Activated CD4-positive, alpha-beta T cell treated with anti-CD3 and anti-CD28 coated beads, Interleukin-2, amount 50 U/mL, for 24 hours (primary cell): ENCODE measurements at places on chromosomes 16 and 17.

GRCh38 chr17:40329839-40330794 lies 21.1 kb downstream of the RARA start:
- no peak for DNase-seq

DNA sequence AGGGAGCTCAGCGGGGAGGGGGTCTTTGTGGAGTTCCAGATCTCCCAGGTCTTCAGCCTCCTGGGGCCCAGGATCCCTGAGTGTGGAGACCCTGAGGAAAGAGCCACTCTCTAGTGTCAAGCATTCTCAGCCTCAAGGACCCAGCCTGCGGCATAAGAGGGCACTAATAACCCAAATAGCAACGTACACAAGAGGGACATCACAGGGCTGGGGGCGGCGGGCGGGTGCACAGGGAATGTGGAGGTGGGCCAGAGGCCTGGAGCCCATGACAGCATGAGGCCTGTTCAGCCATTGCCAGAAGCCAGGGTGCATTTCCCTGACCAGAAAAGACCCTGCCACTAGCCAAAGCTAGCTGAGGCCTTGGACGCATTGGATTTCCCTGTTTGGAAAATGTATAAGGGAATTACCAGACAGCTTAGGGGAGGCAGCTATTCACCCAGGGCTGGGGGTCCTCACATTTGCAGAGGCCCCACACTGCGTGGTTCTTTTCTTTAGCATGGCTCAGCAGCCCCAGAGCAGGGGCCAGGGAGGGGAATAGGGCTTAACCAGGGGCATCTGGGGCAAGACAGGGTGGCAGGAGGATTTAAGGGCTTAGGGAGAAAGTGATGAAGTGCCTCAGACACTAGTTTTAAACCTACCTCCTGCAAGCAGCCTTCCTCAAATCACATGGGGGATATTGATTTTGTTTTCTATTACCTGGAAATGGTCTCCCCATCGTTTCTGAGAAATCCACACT lies 13.5 kb upstream of the ALOX15B start:
- no peak for DNase-seq

- no peak for DNase-seq
These were observed 21.1 kb downstream of the PRMT7 start for GRCh38 chr16:68331879-68332410.

- no peak for DNase-seq
These were observed 41.4 kb downstream of the FOXK2 start for GRCh38 chr17:82560802-82561428.

DNA sequence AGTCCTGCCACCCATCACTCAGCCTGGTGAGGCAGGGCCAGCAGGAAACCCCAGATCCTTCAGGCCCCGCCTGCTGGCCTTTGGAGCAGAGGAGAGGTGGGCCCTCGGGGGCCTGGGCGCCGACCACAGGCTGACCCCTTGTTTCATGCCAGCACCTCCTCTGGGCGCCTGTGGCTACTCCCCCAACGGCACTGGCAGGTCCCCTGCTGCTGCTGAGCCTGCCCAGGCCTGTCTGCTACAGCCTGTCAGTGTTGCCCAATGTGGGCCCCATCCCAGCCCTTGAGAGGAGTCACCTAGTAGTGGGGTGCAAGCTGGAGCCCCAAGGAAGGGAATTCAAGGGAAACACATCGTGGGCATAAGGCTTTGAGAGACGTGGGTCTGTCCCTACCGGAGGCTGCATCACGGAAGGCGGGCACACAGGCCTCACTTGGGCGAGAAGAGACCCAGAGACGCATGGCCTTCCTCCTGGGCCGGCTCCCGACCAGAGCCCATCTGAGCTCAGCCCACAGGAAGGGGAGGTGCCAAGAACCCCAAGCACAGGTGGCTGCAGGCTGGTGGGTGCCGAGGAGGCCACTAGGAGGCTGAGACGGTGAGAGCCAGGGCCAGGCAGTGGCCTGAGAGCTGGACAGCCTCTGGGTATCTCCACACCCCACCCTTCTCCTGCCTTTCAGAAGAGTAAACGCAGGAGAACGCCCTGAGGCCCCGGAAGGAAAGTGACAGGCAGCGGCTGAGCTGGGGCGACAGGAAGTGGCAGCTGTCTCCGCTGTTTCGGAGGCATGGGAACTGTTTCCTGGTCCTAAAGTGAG lies 8.0 kb upstream of the FASN start:
- peak; percentile 43 for DNase-seq

DNA sequence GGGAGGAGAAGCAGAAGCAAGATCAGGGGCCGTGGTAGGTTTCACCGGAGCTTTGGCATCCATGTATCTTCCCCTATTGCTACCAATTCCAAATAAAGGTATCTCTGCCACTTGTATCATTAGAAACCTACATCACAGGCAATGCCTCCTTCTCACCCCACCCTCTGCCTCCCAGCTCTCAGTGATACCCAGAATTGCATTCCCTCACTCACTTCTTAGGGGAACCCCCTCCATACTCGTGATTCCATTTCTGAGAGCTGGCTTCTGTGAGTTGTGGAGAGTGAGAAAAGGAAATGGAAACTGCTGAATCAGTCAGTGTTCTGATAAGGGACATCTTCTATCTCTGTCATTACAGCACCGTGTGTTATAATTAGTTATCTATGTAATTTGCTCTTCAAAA lies 2.3 kb upstream of the CCL3 start:
- DNase-seq: no peak

DNA sequence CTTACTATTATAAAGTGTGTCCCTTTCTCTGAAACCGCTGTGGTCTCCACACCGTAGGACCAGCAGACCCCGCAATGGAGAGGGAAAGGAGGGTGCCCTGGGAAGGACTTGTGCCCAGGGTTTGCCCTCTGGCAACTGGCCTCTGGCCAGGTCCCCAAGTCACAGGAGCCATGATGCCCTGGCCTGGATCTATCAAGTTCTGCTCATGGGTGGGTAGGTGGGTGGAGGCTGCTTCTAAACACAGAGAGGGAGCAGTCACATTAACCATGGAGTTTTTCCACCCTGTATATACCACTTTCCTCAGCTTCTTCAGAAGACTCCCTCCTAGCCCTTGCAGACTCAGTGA lies 9.4 kb upstream of the NEUROD2 start:
- DNase-seq: no peak

GRCh38 chr17:75845058-75845711 lies 981 bp upstream of the UNC13D start:
- DNase-seq: peak; percentile 41

DNA sequence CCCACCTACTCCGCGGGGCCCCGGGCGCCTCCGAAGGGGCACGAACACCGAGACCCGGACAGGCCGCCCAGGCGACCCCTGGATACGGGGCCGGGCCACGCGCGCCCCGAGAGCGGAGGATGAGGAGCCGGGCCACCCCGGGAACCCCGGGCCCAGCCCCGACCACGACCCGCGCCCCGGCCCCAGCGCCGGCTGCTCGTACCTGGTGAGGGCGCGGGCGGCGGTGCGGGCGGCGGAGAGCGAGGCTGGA lies 192 bp downstream of the FASN start:
- DNase-seq: peak; percentile 37

DNA sequence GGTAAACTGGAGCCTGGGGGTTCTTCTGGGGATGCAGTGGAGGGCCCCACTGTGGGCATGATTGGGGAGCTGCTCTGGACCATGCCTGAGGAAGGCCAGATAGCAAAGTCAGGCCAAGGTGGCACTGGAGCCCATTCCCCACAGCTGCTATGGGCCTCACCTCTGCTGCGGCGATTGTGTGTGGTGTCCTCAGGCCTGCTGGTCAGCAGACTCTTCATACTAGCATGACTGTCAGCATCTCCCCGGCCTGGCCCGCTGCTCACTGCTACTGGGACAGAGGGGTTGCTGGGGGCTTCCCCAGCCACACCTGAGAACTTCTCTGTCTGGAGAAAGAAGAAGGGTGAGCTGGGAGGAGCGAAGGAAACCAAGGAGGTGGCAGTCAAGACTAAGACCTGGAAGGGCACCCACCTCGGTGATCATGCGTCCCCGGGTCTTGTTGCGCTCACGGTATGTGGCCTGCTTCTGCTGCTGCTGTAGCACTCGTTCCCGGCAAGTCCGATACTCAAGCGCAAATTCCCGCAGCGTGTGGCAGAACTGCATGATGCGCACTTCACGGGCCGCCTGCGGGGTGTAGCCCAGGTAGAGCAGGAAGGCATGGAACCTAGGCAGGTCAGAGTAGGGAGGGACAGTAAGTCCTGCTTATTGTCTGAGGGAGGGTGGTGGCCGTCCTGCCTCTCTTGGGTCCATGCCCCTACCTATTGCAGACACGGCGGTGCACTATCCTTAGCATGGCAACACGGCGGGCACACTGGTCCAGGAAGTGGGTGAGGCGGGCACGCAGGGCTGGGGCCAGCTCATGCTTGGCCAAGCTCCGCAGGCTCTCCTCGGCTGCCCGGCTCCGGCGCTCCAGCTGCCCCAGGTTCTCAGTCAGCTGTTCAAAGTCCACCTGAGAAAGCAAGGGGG lies 3.2 kb downstream of the TMEM208 start:
- DNase-seq: no peak

DNA sequence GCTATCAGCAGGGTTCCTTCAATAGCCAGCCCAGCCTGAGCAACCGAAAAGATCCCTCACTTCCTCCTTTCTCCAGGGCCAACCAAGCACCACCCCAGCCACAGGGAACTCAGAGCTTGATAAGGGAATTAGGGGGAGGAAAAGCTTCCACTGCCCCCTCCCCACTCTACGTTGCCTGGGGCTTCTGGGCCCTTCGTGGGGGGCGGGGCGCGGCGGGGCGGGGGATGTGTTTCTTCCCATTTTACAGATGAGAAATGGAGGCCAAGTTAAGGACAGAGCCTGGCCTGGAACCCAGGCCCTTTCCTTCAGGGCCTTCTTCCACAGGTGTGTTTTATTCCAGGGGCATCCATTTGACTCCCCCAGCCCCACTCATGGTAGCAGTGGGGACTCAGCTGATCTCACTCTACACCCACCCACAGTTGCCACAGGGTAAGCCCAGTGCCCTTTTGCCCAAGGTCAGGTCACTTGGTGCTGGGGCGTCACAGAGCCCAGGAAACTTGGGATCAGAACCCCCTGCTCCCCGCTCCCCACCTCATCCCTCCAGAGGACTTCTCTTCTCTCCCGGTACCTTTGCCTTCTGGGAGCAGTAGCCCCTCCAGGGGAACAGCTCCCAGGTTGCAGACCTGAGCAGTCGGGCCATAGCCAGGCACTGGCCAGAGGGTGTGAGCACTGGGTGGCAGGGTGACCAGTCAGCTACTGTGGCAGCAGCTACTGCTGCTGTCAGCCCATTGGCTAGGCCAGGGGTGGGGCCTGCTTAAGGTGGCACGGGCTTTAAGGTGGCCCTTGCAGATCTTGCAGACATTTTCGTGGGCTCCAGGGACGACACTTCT lies at the start of gene LDHD:
Gene LDHD, minus strand, starts transcription at position 700 of the 830 bp plus-strand sequence. Its CDS starts 60 bp downstream, at position 640.
- DNase-seq: no peak

DNA sequence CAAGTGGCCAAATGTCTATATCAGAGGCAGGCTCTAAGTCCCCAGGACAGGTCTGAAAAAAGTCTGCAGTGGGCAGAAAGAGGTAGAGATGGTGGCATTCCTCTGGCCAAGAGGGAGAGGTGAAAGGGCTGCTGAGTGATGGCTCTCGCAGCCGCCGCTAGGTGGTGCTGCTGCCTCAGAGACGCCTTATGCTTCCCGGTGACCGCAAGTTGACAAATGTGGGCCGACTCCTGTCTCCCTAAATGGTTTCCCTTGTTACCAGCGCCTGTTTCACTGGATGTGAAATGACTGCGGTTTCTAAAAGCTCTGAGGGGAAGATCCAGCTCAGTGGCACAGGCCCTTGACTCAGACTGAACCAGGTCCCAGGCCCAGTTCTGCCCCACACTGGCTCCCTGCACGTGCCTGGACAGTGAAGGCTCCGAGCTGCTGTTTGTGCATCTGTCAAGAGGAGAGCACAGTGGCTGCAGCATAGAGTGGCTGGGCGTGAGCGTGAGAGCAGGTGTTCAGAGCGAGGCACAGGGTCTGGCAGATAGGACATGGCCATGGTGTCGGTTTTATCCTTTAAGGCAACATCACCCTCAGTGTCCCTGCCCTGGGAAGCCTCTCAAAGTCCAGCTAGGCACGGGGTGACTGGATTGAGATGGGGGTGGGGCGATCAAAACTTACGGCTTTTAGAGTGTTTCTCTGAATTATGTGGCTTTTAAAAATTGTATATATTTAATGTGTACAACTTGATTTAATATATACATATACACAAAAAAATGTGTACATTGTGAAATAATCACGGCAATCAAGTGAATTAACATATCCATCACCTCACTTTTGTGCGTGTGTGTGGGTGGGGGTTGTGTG lies 19.9 kb downstream of the CLEC16A start:
- DNase-seq: peak; percentile 74

GRCh38 chr17:36576793-36577192 lies 14.9 kb upstream of the DHRS11 start:
- DNase-seq: no peak

DNA sequence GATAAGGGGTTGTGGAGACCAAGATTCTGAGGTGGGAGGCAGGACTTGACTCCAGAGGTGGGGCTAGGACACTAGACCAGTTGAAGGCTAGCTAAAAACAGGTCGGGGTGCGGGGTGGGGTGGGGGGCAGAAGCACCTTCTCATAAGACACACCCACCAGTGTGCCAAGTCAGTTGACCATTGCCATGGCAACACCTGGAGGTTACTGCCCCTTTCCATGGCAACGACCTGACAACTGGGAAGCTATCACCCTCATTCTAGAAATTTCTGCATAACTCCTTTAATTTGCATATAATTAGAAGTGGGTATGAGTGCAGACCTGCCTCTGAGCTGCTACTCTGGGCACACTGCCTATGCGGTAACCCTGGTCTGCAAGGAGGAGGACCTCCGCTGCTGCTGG lies 53.9 kb upstream of the ALOX12 start:
- DNase-seq: no peak

DNA sequence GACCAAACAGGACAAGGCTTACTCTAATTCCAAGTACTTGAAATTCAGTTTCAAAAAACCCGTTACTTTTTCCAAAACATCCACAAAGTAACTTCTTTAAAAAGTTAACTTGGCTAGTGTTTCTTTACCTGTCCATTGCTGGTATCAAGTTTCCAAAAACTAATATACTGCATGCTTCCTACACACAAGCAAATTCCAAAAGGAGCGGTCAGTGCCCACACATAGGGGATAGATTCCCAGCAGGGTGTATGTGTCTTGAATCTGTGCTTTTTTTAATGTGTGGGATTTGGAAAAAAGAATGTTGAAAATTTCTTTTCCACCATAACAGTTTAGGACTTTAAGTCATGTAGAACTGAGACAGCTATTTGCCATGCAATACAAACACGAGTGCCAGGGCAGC lies 367.8 kb upstream of the SOX9 start:
- no peak for DNase-seq

- no peak for DNase-seq
These were observed 25.3 kb downstream of the RPTOR start for GRCh38 chr17:80569924-80570323.

GRCh38 chr17:28729950-28730330 lies 1.4 kb downstream of the NEK8 start:
- no peak for DNase-seq

- no peak for DNase-seq
These were observed 16.4 kb downstream of the CDK5RAP3 start for GRCh38 chr17:47987240-47987835.

DNA sequence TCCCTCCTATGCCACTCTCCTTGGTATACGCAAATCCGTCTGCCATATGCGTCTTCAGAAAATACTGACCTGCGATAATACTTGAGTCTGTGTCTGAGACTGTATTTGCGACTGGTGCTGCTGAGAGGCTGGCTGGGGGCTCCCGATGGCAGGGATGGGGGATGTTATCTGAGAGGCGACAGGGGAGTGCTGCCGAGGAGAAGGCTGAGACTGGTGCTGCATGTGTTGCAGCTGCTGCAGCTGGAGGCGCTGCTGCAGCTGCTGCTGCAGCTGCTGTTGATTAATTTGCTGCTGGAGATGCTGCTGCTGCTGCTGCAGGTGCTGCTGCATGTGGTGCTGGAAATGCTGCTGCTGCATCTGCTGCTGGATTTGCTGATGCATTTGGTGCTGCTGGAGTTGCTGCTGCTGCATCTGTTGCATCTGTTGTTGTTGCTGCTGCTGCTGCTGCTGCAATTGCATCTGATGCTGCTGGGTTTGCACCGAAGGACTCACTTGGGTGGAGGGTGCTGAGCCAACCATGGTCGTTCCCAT lies 107.7 kb downstream of the TOX3 start:
- DNase-seq: no peak
